ENCODE measurements at places on chromosomes 16 and 17.

DNA sequence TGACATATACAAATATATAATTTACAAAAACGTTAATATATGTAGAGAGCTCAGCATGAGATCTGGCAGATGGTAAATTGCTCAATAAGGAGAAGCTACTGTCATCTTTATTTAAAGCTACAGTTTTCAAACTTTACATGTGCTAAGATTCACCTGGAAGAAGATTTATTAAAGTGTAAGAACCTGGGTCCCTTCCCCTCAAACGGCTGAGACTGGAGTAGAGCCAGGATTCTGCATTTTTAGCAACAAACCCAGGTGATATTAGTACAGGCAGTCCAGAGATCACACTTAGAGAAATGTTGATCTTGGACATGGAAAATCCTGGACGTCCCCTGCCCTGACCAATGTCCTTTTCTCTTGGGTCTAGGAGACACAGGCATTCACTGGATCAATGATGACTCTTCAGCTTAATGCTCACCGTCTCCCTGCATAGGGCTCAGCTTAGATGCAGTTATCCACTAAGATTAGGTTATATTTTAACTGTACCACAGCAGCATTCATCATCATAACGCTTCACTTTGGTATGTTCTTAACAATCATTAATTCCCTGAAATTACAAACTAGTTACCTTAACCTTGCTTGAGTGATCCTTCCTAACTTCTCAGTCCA lies 20.4 kb downstream of the CDR2 start:
- no peak for DNase-seq

DNA sequence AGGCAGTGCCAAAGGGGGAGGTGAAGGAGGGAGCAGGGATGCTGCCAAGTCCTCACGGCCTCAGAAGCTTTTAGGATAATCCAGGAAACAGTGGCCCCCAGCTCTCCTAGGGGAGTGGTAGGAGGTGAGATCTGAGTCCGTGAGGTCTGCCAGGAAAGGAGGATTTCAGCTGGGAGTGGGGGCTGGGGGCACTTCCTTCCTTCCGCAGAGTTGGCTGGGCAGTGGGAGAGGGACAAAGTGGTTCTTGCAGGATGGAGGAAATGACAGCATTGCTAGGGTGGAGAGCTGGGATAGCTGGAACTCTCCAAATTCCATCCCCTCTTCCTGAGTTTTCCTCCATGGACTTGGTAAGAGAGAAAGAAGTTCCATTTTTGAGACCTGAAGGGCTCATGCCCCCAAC lies 4.8 kb upstream of the SP6 start:
- no peak for DNase-seq

DNA sequence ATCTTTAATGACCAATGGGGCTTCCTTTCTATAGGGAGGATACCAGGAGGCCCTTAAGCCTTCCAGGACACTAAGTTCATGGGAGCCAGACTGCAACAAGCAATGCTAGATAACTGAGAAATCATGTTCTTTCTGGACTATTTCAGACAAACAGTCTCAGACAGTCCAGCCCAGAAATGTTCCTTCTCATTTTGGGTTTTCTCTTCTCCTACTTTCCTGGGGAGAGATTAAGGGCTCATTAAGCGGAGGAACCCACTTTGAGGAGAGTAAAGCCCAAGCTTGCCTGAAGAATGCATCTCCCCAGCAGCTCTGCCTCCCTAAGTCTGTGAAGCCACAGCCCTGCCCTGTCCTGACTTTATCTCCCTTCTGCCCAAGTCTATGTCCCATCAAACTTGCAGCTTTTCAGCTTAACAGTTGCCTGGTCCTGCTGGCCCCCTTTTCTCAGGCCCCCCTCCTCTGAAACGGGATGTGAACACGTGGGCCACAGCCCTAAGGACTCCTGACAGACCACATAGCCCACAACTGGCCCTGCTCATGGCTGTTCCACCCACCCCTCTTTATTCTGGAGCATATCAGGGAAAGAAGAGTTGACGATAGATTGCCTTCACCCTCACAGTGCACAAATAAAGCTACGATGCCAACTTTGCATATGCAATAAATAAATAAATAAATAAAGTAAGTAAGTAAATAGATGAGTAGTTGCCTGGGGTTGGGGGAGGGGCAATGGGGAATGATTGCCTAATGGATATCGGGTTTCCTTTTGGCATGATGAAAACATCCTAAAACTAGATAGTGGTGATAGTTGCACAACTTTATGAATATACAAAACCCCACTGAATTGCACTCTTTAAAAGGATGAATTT lies 111.0 kb downstream of the N4BP1 start:
- DNase-seq: peak; percentile 94

DNA sequence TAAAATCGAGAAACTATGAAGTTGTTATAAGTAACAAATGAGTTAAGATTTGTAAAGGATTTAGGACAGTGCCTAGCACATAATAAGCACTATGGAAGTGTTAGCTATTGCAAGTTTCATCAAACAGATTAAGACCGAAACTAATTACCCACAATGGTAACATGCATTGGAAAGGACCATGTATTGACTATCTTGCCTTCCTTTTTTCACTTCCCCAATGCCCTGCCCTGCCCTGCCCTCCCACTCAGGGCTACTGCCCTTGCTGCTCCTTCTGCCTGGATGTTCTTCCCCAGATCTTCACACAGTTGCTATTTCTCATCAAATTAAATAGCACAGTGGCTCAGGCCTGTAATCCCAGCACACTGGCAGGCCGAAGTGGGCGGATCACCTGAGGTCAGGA lies 202.1 kb upstream of the PSMD7 start:
- no peak for DNase-seq

GRCh38 chr16:28267356-28267755 lies 25.0 kb upstream of the SBK1 start:
- peak; percentile 10 for DNase-seq

GRCh38 chr16:11060842-11061241 lies 116.5 kb downstream of the CLEC16A start:
- no peak for DNase-seq

DNA sequence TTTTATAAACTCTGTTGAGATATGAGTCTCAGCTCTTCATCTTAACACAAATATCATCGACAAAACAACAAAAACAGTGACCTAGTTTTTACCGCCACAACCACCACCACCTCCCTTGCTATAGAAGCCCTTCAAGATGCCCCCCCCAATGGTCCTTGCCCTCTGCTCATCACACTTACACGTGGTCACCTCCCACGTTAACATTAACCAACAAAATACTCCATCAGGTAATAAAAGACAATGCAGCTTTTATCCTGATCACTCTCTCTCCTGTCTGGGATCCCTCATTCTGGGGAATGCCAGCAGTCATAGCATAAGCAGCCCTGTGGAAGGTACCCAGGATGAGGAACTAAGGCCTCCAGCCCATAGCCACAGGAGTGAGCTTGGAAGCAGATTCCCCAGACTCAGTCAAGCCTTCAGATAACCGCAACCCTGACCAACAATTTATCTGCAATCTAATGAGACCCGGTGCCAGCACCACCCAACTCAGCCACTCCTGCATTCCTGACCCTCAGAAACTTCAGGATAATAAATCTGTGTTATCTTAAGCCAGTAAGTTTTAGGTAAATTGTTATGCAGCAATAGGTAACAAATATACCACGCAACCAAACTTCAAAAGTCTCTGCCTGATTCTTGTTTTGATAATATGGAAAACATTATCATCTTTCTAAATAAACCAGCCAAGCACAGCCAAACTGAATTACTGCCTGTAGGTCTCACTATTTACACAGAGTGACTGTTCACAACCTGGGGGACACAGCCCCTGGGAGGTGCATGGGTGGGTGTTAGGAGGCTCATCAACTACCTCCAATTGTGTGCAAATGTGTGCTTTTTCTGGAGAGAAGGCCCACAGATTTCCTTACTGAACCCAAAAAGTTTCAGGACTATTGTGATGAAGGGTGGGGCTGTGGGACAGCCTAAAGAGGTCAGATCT lies 6.1 kb downstream of the PECAM1 start:
- no peak for DNase-seq

- DNase-seq: no peak
Observed at GRCh38 chr17:58248955-58249269, 10.5 kb downstream of the LPO start.

DNA sequence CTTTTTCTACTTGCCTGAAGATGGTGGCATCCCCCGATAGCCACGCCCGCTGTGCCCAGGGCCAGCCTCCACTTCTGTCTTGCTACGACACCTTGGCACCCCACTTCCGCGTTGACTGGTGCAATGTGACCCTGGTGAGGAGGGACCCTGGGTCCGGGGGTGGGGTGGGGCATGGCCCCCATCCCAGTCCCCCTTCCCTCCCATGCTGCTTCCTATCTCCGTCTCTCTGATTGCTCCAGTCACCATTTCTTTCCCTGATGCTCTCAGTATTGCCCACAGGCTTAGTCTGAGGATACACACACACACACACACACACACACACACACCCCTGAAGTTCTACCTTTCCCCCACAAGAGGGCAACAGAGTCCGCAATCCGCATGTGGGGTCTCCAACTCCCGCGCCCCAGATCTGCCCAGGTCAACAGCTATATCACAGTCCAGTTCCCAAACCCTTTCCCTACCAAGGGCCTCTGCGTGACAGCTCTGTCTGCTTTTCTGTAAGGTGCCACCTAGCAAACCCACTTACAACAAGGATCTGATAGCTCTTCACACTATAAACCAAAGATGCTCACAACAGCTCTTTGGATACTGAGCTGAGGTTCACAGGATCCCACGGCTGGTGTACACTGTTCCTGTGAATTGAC lies 3.4 kb downstream of the SGCA start:
- DNase-seq: peak; percentile 81

GRCh38 chr16:54937671-54938211 lies 7.1 kb downstream of the IRX5 start:
- no peak for DNase-seq

DNA sequence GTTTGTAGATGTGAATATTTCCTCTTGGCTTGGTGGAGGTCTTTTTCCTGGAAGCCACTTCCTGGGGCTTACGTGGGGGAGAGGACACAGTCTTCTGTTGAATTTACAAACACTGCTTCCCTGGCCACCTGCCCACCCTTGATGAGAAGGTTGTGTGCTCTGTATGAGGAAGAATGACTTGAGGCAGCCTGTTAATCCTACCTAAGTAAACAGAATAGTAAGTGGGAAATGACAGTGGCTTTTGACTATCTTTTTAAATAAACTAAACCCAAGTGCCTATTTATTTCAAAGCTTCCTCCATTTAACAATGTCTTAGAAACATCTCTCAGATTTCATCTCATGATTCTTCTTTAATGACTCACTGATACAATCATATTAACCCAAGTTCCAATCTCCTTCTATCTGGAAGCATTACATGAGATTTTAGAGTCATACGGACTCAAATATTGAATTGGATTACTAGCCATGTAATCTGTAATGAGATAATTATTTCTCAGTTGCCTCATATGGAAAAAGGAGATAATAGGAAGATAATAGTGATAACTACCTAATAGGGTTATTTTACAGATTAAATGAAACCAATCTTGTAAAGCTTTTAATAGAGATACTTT lies 96.6 kb upstream of the SMIM36 start:
- peak; percentile 79 for DNase-seq

DNA sequence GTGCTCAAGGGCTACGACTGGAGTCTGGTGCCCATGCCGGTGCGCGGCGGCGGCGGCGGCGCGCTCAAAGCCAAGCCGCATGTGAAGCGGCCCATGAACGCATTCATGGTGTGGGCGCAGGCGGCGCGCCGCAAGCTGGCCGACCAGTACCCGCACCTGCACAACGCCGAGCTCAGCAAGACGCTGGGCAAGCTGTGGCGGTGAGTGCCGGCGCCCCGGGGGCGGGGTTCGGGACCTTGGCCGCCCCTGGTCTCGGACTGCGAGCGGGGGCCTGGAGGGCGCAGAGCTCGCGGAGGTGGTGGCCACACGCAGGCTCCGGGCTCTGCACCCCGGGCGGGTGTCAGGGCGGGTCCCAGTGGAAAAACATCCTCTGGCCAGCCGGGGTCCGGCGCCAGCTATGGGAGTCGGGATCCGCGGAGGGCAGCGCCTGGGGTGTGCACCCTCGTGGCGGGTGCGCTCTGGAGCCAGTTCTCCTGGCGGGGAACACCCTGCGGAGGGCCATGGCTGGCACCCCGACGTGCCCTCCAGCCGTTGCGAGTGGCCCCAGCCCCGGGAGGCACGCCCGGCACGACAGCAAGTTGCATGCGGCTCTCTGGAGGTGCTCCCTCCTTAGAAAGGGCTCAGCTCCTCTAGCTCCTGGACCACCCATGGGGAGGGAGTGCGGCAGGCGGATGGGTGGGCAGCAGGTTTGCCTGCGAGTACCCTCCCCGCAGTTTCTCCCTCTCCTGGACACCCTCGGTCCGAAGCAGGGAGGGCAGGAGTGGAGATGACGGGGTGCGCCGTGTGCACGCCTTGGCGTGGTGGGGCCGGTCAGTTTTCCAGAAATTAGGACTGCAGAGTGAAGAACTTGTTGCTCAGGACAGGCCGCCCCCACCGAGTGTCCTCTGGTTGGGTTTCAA lies 824 bp downstream of the SOX8 start:
- no peak for DNase-seq

GRCh38 chr16:524274-525040 lies 3.1 kb upstream of the CAPN15 start:
- no peak for DNase-seq

- DNase-seq: no peak
Observed at GRCh38 chr16:87919681-87919994, 16.7 kb downstream of the CA5A start.

- no peak for DNase-seq
Observed at GRCh38 chr17:13420418-13420826, 181.3 kb downstream of the HS3ST3A1 start.

DNA sequence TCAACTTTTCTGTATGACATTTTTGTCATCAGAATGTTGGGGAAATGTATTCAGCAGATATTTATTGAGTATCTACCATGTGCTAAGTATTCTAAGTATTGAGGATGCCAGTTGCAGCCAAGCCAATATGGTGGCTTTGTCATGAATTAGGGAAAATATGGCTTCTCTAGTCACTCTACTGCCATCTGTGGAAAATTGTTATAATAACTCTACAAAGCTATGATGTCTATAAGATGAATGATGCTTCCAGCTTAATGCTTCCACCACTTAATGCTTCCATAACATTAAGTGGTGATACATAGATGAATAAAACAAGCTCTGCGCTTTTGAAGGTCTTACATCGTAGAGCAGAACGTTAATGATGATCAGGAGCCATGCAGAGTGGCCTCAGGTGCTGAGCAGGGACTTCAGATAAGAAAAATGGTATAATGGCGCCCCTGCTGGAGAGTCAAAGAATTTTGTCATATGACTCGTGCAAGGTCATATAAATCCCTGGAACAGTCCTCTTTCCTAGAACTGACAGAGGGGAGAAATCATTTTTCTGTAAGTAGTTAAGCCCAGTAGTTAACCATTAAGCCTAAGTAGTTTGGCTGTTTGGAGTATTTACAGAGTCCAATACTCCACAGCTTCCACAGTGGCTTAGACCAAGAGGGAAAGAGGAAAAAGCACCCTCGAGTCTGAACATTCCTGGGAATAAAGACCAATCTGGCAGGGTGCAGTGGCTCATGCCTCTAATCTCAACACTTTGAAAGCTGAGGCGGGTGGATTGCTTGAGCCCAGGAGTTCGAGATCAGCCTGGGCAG lies 2.7 kb upstream of the TMIGD1 start:
- DNase-seq: peak; percentile 68

Data from choroid plexus epithelial cell (primary cell).